GM13977 (cell line): ENCODE measurements at places on chromosomes 2 and 18.

GRCh38 chr2:10452956-10453904 is 5.1 kb upstream of the ODC1 start:
- no peak for DNase-seq

- no peak for DNase-seq
Measured at GRCh38 chr2:28098501-28099225, 208.1 kb downstream of the BABAM2 start.

- DNase-seq = no peak
Measured at GRCh38 chr18:3760741-3761140, 310.8 kb downstream of the TGIF1 start.

GRCh38 chr2:220259662-220260061 is 632.2 kb downstream of the SLC4A3 start:
- no peak for DNase-seq

DNA sequence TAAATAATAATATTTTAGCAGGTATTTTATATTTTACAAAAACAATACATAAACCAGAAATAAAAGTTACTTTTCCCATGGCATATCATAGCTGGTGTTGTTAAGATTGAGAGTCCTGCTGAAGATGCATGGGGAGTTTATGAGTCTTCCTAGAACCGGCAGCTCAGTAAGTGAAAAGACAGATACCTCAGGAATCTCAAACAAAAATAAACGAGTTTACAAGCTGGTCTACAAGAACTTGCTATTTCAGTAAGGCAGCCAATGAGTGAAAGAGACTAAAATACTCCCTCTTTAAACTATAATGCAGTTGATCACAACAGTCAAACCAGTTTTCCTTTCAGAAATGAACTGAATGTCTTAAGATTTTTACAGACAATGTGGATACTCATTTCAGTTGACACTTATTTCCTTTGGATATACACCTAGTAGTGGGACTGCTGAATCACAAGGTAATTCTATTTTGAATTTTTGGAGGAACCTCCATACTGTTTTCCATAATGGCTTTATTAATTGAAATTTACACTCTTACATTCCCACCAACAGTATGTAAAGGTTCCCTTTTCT is 8.9 kb downstream of the GAREM1 start:
- DNase-seq = no peak

DNA sequence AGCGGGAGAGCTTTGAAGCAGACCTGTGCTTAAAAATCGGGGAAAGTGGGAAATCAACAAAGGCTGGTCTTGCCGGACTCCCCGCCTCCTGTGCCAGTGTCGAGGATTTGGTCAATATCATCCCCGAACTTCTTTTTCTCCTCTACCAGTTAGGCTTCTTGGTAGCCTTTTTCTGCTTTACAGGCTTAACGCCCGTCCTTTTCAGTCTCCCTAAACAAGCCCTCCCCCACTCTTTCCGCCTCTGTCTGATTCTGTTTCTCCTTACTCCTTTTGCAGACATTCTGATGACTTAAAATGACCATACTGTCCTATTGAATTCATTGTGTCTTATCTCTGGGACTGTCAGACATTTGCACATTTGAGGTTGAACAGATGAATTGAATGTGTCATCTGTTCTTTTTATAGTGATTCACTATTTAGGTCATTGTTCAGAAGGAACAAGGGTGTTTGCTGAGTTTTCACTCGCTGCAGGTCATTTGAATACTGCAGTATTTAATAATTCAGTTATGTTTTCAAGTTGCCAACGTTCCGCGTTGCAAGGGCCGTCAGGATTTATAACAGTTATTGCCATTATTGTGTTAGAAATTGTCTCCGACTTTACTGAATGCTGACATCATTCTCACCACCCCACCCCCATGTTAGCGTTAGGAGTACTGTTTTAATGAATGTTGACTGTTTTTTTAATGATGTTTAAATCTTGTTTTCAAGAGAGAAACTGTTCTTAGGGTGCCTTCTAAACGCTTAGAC is 1.1 kb downstream of the ITGAV start:
- peak; percentile 52 for DNase-seq

DNA sequence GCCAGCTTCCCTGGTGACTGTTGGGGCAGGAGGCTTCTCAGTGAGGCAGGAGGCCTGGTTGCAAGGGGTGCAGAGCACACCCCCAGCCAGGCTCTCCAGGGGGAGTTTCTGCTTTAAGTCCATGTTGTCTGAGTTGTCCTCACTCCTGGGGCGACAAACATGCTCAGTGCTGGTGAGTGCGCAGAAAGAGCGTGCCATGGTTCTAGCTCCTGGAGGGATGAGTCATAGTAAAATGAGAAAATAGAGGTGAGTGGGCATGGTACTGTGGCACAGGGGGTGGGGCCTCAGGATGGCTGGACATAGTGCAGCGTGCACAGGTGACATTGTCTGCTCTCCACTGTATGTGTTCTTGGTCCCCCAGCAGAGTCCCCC is 457.2 kb upstream of the HS6ST1 start:
- DNase-seq = no peak

DNA sequence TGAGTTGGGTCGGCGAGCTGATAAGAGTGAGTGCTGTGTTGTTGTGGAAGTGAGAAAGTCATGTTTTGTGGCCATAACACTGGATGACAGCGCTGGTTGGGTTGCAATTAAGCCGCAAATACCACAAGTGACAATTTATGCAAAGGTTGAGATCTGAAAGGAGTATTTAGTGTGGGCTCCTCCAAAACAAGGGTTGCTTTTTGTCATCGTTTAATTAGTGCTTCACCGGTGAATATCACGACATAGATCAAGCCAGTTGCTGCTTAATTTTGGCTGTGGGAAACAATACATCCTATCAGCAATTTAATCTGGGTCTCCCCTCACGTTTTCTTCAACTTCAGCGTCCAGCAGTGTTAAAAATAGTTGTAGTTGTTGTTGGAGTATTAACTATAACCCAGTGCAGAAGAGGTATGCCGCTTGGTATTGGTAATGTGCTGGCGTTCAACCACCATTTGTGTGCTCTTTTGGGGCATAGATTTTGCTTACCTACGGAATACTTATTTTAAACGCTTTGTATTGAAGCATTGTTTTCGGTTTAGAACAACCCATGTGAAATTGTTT is 662 bp downstream of the ACVR2A start:
- peak; percentile 69 for DNase-seq

DNA sequence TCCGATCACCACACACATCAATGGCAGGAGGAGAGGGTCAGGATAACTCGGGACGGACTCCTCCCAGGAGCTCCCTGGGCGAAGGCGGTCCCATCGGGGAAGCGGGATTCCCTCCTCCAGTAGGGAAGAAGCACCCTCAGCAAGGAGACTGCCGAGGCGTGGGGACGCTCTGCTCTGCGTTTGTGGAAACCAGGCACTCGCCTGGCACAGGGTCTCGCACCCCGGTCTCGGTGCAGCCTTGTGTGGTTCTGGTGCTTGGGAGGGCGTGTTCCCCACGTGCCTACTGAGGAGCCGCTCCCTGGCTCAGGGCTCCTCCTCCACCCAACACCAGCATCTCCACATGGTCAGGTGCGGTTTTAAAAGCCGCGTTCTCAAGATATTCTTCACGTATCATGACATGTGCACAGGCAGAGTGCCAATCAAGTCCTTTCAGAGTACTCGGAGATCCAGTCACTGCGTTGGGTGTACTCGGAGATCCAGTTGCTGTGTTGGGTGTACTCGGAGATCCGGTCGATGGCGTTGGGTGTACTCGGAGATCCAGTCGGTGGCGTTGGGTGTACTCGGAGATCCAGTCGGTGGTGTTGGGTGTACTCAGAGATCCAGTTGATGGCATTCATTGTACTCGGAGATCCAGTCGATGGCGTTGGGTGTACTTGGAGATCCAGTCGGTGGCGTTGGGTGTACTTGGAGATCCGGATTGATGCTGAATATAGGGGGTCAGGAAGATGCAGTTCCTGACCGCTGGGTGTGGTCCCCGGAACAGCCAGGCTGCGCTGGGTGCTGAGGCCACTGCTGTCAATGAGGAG is 117.5 kb downstream of the RTP5 start:
- no peak for DNase-seq

GRCh38 chr18:78818961-78819360 is 160.7 kb upstream of the SALL3 start:
- no peak for DNase-seq

DNA sequence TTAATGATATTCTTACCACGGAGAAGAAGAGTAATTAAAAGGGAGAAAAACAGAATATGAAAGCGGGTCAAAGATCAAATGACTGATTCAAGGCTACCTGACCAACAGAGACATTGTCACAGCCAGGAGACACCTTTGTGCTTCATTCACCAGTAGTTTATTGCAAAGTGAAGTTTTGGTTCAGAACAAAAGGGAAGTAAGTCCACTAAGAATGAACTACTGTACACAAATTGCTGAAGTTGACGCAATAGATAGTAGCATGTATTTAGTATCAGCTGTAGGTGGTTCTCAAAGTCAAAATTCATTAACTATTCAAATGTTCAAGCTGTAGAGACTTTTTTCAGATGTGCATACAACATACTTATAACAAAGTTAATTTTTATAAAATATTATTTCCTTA is 64.7 kb upstream of the COX7A2L start:
- DNase-seq = no peak

DNA sequence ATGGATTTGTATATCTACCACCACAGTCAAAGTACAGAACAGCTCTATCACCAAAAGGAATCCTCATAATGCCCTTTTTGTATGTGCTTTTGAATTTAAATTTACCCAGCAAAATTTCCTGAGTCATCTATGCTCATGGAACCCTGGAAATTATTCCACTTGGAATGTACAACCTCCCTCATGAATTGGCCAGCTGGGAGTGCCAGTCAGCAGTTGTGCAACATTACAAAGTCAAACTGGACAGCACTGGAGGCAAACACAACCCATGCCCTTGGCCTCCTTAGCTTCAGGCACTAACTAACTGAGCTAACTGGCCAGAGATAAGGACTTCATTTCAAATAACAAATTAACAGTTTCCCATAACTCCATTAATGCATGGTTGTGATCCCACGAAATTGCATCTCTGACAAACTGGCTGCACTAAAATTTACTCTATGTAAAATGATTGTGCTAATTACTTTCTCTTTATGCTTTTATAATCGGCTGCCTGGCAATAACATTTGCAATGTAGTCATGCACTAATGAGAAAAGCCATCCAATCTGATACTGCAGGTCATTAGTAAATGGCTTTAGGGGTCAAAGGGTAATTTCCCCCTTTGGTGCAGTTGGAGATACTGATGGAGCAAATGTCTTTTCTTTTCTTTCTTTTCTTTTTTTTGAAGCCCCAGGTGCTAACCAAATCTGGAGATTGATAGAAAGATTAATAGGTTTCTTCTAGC is 270.5 kb downstream of the ACTR3 start:
- DNase-seq = no peak

DNA sequence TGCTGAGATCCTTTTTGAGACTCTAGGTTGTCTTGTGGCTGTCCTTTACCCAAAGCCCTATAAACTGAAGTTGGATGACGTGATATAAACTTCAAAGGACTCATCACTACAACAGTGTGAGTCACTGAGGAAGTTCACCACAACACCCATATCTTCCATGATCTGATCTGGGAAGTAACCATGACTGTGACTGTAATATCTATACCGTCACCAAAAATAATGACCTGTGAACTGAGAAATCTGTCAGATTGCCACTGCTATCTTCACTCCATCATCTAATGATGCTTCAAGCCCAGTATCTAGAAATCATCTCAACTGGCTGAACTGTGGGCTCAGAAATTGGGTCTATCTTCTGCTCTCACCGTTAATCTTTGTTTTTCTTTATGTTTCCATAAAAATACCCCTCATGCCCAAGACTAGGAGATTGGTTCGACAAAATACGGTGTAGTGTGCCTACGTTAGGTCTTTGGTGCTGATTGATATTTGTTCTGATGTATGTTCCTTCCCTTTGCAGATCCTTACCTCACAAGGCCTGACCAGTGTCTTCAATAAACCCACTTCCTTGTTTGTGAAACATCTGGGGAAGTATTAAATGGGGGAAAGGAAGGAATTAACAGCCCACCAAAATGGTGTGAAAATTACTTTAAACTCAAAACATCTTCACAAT is 78.2 kb downstream of the MYL12B start:
- DNase-seq = no peak

DNA sequence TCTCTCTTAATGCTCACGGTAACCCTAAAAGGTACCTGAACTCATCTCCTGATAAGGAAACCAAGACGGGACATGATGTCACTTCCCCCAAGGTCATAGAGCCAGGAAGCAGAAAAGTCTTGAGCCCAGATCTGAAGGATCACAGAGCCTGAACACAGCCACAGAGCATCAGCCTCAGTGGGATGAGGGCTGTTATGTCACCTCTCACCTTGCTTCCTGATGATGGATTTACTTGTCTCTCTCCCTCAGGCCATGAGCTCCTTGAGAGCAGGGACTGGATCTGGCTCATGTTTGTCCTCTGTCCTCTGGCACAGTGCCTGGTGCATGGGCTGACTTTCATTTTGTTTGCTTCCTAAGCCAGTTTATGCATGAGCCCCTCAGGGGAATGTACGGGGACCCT is 54.2 kb downstream of the SERTAD2 start:
- no peak for DNase-seq

GRCh38 chr2:20444101-20444992 is 2.5 kb upstream of the RHOB start:
- no peak for DNase-seq

- no peak for DNase-seq
Measured at GRCh38 chr2:8546612-8547283, 135.1 kb upstream of the ID2 start.

- no peak for DNase-seq
Measured at GRCh38 chr2:156476021-156476849, 40.1 kb downstream of the GPD2 start.

DNA sequence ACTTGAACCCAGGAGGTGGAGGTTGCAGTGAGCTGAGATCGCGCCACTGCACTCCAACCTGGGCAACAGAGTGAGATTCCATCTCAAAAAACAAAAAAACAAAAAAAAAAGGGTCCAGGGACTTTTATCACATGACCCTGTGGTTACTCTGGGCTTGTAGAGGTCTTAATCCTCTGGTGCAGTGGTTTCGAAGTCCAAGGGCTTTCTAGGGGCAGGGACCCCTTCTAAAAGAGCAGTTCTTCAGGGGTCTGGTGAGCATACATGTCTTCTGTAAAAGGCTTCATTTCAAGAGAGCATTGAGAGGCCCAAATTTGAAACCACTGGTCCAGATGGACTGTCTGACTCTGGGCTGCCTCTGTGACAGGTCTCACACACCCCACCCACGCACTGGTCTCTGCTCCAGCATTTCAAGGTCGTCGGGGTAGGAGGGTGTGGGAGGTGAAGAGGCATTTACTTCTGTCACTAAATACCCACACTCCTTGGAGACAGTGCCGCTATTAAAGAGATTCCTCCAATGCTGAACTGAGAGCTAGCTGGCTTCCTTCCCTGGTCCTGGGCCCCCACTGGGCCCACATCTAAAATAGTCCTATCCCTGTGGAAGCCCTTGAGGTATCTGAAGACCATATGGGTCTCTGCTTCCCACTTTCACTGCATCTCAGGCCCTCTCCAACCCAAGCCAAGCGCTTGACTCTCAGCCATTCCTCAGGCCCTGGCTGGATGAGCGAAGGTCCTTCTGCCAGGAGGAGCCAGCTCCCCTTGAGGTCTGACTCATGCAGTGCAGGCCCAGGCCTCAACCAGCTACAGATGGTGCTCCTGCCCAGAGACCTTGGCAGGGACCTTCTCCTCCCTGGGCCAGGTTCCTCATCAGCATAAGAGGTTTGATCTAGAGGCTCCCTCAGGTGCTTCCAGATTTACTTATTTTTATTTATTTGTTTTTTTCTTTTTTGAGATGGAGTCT is 44.8 kb downstream of the PAX8 start:
- no peak for DNase-seq

GRCh38 chr2:9101763-9102425 is 98.4 kb upstream of the MBOAT2 start:
- no peak for DNase-seq

- DNase-seq = no peak
Measured at GRCh38 chr2:1686784-1687105, 57.6 kb downstream of the PXDN start.
